ENCODE measurements at places on chromosomes 4 and X.

DNA sequence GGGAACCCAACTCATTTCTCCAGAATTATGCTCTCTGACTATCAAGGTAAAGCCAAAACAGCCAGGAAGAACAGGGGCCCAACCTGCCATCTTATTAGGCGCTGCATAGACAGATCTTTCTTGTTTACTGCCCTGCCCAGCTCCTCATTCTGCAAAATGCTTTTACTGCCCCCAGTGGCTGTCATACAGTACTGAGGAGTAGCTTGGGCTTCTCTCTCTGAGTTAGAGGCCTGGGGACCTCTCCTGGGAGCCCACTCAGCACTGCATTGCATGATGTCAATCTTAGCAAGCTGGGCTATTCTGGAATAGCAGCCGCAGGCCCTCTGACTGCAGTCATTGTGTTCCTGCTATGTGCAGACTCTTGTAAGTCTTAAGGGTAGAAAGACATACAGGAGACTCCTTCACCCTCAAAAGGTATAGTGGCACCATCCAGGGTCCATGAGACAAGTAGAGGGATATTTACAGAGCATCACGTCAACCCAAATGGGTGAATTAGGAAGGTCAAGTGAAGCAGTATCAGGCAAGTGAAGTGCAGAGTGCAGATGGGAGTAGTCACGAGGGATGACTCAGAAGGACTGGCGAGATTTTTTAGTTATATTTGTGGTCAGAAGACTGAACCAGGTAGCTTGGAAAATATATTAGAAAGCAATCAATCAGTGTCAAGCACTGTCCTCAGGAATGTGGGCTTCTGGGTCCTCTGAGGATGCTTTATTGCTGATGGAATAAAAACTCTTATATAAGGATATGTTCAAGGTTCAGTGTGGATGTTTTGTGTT lies 294.1 kb upstream of the SFRP2 start:
- no peak for DNase-seq

- DNase-seq, result no peak
These were observed 208.9 kb downstream of the NWD2 start for GRCh38 chr4:37453281-37453998.

GRCh38 chr4:74096265-74096980 lies 2.6 kb downstream of the CXCL2 start:
- DNase-seq, result no peak

GRCh38 chrX:134782796-134783195 lies 124.5 kb upstream of the PLAC1 start:
- DNase-seq, result no peak

- DNase-seq, result no peak
These were observed 328.6 kb upstream of the F9 start for GRCh38 chrX:139201924-139202323.

- DNase-seq, result no peak
These were observed 580 bp downstream of the NAF1 start for GRCh38 chr4:163166041-163166579.

DNA sequence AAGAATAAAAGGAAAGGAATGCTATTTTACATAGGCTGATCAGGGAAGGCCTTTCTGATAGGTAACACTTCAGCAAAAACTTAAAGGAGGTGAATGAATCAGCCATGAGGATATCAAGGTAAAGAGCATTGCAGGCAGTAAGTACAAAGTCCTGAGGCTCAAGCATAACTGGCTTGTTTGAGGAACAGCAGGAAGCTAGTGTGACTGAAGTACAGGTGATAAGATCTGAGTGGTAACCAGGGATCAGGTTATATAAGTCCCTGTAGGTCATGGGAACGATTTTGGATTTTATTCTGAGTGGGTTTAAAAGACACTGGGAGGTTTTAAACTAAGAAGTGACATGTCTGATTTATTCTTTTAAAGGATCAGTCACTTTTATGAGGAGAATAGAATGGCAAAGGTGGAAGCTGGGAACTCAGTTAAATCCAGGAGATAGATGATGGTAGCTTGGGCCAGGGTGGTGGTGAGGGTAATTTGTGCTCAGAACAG lies 47.1 kb upstream of the THOC2 start:
- no peak for DNase-seq

- no peak for DNase-seq
These were observed 48.4 kb downstream of the PRKG2 start for GRCh38 chr4:81166458-81167160.

DNA sequence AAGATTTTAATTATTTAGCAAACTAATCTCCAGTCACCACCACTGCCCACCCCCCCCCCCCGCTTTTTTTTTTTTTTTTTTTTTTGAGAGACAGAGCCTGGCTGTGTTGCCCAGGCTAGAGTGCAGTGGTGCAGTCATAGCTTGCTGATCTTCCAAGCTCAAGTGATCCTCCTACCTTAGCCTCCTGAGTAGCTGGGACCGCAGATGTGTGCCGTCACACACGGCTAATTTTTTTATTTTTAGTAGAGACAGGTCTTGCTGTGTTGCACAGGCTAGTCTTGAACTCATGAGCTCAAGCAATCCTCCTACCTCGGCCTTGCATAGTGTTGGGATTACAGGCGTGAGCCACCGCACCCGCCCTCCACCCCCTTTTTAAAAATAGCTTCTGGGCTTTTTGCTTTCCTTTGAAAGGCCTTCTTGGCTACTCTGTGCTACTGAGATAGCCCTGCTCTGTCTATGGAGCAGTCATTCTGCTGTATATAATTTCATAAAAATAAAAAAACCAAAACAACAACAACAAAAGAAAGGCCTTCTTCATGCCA lies 18.7 kb downstream of the TXLNG start:
- no peak for DNase-seq

DNA sequence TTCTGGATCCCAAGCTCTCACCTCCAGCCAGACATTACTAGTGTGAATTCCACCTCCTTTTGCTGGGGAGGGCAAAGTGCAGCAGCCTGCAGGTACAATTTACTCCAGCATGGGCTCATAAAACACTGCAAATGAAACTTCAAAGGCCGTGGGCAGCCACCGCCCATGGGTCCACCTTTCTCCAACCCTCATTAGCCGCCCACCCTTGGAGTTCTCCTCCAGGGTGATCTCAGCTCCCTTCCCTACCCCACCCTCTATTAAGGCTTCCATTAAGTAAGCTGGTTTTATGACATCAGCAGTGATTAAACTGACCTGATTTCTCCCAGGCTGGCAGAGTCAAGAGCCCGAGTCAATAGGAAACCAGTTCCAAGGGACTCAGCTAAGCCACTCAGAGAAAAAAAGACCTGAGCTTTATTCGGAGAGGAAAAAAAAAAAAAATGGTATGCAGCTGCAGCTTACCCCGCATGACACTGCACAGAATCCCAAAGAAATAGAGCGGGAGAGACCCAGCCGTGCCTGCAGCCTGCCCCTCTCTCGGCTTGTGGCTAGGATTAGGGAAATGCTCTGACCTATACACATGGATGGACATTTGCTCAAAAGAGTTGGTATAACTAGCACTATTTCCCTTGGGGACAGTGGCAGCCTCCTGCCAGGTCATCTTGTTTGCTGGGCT lies 319.6 kb downstream of the PTTG2 start:
- DNase-seq, result no peak

GRCh38 chrX:135975421-135975820 lies 1.6 kb upstream of the MMGT1 start:
- DNase-seq, result no peak

GRCh38 chrX:78532363-78532762 lies 126.8 kb downstream of the RTL3 start:
- no peak for DNase-seq

DNA sequence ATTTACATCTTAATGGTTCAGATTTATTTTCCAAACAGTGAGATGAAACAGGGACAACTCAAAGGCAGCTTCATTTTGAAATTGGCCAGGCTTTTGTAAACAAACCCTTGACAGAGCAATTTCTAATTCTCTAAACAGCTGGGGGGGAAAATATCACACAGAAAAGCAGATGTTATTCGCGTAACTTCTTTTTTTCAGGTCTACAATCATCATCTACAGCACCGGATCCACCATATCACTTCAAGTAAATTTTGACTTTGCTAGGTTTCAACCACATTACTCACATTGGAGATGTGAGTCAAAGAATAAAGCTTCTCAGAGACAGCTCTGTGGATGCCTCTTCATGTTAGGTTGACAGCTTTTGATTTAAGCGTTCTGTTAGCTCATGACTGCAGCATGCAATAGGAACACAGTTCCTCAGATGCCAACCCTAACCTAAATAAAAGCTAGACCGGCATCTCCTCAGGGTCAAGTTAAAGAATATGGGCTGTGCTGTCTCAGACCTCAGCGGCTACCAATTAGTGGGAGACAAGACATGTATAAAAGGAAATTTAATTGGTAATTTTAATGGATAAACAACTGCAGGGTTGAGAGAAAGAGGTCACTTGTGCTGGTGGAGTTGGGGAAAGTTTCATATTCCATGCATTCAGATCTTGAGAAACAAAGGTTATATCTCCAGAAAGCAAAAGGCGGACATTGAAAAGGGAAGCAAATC lies 26.8 kb downstream of the AMELX start:
- DNase-seq, result no peak

- DNase-seq, result no peak
These were observed 22.3 kb upstream of the SH3D19 start for GRCh38 chr4:151347490-151348235.

- DNase-seq, result no peak
These were observed 102.9 kb downstream of the PCDH7 start for GRCh38 chr4:30822911-30823551.

DNA sequence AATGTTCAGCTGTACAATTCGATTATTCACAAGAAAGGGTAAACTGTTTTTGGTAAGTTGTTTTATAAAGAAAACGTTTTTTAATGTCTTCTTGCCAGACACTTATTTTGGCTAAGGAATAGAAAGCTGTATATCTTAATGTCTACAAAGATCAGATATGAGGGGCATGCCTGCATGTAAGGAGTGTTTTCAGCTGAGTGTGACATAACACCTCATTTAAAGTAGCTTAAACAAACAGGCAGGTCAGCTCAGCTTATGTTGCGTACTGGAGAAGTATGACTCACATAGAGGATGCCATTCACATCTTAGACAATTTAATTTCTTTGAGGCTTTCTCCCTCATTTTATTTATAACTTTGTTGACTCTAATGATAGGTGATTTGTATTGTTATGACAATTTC lies 30.4 kb downstream of the LAMTOR3 start:
- no peak for DNase-seq

DNA sequence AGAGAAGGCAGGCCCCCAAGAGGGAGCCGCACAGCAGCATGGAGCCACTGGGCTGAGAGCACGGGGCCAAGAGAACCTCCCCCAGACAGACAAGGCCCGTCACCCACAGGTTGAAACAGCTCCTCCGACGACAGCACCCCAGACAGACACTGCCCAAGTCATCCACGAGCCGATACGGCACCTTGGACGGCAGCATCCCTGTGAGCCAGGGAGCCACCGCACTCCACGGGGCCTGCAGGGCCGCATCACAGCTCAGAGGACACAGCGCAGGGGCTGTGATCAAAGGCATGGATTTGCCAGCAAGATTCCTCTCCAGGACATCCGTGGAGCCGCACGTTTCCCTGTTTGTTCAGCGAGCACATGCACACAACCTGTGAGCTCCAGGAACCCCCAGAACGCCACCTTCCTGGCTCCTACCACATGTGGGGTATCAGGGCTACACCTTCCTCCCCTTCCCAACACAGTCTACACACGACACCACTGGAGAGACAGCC lies 3.9 kb downstream of the CTBP1 start:
- no peak for DNase-seq

GRCh38 chr4:183213996-183214395 lies 106.1 kb downstream of the CLDN22 start:
- no peak for DNase-seq

GRCh38 chr4:85050736-85051135 lies 84.2 kb upstream of the WDFY3 start:
- DNase-seq, result no peak

- DNase-seq, result no peak
These were observed 29.8 kb downstream of the DYNLT3 start for GRCh38 chrX:37817579-37817978.

- DNase-seq, result no peak
These were observed 50.8 kb downstream of the CBLL2 start for GRCh38 chrX:22323541-22323940.

GRCh38 chr4:94378047-94378446 lies 35.4 kb upstream of the HPGDS start:
- DNase-seq, result no peak

DNA sequence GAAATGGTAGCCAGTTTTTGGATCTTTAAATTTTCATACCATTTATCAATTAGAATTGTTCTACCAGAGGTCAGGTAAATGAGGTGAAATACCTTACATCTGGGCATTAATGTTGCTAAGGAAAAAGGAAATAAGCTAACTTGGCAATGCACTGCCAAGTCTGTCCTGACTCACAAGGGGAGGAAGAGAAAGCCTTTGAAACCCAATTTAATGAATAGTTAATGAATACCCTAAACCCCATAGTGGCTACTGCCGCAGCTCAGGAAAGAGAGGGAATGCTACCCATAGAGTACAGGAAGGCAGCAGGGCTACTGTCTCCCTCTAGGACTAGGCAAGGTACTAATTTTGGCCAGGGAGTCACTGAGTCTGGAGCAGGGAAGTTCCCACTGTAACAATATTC lies 16.8 kb upstream of the DHX15 start:
- DNase-seq, result no peak

DNA sequence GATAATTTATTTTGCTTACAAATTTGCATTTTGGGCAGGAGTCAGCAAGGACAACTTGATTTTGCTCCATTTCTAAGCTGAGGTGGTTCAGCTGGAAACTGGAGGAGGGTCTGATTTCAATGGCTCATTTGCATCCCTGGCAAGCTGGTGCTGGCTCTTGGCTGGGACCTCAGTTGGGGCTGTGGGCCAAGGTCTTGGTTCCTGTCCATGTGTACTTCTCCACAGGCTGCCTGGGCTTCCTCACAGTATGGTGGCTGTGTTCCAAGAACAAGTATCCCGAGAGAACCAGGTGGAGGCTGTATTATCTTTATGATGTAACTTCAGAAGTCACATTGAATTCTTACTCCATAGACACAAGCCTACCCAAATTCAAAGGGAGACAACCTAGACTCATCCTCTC lies 77.0 kb upstream of the STX18 start:
- no peak for DNase-seq

GRCh38 chr4:56414135-56414670 lies 21.2 kb downstream of the PPAT start:
- DNase-seq, result no peak

DNA sequence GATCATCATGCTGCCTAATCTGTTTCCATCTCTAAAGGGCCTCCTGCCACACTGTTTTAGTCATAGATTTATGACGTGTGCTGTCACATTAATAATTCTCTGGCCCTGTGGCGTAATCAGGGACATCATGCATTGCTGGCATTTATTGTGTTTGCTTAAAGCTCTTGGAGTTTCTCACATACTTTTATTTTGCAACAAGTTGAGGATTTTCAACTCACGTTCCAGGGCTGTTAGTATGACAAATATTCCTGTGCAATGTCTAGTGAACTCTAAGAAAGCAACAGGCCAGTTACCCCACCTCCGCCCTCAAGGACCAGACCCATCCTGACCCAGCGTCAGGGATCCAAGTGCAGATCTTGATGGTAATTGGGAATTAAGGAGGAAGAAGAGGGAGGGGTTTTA lies 7.8 kb upstream of the PIGA start:
- no peak for DNase-seq

DNA sequence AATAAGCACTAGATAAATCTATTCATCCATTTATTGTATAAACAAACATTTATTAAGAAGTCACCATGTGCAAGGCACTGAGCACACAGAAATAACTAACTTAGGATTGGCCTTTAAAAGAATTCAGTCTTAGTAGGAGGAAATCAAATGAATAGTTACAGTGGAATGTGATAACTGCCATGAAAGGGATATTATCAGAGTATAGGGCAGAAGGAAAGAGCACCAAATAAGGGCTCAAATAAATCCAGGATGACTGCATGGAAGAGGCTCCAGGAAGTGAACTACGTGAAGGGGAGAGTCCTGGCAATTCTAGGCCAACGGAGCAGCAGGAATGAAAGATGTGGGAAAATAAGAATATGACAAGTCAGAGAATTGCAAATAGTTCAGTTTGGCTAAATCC lies 406.0 kb downstream of the INPP4B start:
- DNase-seq, result no peak

Measured in vagina (tissue), 2 donors.